ENCODE measurements at places on chromosomes 5 and 9.

- DNase-seq = no peak
Observed at GRCh38 chr9:137506274-137506673, 43.9 kb downstream of the PNPLA7 start.

DNA sequence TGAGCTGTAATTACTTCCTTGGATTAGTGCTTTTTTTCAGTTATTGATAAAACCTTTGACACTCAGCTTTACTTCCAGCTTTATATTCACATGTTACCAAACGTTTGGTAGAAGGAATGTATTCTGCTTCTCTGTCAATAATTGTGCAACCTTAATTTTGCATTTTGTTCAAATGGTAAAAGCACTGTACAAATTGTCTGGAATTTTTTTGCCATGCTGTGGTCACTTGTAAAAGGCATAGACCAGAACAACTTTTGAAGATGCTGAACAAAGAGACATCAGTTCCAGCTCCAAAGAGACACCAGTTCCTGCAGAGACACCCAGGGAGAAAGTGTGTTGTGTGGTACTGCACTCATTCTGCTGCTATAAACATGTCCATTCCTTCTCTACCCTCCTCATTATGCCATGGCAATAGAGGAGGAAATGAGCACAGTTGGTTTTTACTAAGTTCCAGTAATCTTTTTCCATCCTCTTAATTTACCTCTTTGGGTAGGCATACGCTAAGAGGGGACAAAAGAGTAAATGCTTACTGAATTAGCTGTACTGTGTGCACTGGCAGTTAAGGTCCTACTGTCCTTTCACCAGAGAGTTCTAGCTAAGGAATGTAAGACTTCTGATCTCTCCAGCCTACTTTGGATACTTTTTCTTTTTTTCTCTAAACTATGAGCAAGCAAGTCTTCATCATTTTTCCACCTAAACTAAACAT, 387.4 kb downstream of the FGF10 start:
- no peak for DNase-seq

GRCh38 chr5:61115968-61116367, 46.3 kb downstream of the SMIM15 start:
- no peak for DNase-seq

GRCh38 chr9:76999261-76999660, 20.2 kb upstream of the FOXB2 start:
- DNase-seq = no peak

DNA sequence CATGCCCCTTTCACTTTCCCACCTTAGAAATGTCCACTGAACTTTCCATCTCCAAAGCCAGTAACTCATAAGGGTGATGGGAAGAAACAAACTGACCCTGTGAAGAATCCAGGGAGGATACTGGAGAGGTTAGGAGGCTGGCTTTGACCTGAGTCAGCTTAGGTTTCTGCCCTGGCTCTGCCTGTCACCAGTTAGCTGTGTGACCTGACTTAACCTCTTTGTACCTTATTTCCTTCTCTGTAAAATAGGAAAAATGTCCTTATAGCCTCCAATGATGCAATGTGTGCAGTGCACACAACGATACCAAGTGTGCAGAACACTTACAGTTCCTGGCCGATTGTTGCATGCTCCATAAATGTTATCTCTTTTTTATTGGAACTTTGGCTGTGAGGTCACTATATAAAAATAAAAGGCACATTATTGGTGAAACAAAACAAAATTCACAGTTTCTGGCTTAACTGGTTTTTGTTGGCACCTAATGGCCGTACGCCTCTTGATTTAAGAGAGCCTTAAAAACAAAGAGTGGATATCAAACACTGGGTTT, 37.8 kb downstream of the GABRP start:
- DNase-seq = no peak

GRCh38 chr5:56845277-56845676, 29.9 kb downstream of the MAP3K1 start:
- DNase-seq = no peak

DNA sequence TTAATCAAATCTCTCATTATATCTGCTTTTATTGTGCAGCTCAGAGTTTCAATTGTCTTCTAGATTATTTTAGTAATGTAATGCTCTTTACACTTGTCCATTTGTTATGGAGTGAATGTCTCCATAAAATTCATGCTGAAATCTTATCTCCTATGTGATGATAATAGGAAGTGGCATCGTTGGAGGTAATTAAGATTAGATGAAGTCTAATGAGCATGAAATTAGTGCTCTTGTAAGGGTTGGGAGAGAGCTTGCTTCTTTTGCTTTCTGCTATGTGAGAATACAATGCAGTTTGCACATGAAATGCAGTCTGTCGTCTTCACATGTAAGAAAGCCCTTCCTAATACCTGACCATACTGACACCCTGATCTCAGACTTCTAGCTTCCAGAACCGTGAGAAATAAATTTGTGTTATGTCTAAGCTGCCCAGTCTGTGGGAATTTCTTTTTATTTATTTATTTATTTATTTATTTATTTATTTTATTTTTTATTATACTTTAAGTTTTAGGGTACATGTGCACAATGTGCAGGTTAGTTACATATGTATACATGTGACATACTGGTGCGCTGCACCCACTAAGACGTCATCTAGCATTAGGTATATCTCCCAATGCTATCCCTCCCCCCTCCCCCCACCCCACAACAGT, 1399.2 kb upstream of the CDH6 start:
- no peak for DNase-seq

DNA sequence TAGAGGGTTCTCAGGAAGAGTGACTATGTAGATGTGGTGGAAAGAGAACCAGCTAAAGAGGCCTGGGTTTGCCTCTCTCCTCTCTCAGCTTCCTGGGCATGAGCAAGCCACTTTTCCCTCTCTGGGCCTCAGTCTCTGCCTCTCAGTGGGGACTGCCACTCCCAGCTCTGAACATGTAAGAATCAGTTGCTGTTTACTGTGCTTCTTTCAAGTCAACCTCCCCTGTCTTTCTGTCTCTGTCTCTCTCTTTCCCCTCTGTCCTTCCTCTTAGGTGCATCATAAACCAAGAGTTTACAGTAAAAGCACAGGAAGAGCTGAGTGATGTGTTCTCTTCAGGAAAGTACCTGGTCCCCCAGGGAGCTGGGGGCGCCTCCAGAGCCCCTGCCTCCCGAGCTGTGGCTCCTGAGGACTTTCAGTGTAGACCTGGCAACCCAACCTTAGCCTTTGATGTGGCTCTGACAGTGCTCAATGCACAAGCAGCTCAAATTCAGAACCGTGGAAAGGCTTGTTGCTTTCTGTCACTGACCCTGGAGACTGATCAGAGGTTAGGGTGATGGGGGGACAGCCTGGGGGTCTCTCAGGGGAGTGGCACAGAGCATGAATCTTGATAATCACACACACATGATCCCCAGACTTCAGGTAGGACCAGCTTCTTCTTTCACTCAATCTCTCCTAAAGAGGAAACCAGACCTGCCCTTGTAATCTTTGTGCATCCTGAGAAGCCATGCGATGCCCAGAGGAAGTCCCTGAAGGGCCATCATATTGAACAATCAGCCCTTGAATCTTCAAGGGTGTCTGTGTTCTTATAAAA, 59.4 kb upstream of the TNFSF8 start:
- DNase-seq = no peak

- DNase-seq = peak; percentile 1
Observed at GRCh38 chr5:30849931-30850710, 343.4 kb upstream of the CDH6 start.

DNA sequence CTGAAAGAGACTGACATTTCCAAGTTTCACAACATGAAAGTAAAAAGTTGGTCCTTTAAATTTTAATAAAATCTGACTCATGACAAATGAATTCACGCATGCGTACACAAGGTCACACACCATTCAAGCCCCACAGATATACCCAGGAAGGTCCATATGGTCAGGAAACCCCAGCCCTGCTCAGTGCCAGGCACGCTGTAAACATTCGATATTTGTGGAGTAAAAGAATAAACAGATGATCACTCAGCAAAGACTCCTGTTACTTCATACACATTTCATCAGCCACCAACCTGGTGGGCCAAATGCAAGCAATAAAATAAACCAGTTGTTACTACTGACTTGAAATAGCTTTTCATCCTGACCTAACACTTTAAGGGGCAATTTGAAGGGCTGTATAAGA, 158.0 kb upstream of the RETREG1 start:
- DNase-seq = peak; percentile 22

GRCh38 chr5:94245608-94246007, 372.8 kb downstream of the KIAA0825 start:
- peak; percentile 3 for DNase-seq

DNA sequence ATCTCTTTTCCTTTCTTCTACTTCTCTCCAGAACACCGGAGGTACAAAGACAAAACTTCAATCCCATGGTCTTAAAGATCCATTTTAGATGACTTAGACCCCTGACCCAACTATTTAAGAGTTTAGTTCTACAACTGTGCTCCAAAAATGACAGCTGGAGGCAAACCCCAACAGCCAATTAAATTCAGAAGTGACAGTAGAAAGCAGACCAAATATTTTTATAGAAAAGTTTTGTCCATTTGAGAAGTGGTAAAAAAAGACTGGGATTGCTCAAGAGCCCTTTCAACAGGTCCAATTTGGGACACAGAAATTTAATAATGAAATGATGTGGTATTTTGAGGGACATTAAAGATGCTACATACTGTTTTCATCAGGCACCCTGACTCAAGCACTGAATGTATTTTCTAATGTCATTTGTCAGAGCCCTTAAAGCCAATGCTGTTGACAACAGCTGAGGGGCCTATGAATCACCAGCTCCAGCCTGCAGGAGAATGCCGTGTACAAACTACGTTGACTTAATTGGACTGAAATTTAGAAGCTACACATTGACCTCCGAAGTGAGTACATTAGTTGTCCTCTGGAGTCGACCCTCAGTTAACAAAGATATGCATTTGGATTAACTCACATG, 147.5 kb upstream of the PIK3R1 start:
- peak; percentile 81 for DNase-seq

DNA sequence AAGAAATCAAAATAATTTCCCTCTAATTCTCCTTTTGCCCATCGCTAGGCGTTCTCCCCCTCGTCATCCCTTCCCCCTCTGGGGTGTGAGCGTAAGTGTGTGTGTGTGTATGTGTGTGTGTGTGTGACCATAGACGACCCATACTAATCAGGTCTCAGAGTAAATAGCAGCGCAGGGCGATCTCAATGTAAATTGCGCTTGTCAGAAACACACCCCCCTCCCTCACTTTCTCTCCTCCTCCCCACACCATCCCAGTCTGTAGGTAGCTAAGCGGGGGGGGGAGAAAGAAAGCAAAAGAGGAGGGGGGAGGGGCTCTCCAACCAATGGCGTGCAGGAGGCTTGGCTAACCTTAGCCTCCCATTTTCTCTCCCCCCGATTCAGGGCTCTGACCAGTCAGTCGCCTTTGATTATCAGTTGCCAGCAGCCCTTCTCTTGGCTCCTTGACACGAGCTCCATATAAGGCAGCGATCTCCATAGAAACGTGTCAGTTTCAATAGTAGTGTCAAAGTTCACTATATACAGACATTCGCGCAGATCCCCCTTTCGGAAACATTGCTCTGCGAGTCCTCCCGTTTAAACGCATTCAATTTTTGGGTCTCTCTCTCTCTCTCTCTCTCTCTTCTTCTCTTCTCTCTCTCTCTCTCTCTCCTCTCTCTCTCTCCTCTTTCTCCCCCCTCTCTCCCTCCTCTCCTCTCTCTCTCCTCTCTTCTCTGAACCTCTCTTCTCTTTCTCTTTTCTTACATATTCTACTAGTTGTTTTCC, at the start of gene NR2F1:
NR2F1 (plus strand) TSS at position 546 of the 762 bp plus-strand sequence. CDS start 1,802 bp downstream, outside the sequence.
- peak; percentile 90 for DNase-seq

- no peak for DNase-seq
Observed at GRCh38 chr5:67520161-67520908, 323.7 kb upstream of the CD180 start.

GRCh38 chr9:95363051-95363841, 45.7 kb upstream of the FANCC start:
- peak; percentile 34 for DNase-seq

DNA sequence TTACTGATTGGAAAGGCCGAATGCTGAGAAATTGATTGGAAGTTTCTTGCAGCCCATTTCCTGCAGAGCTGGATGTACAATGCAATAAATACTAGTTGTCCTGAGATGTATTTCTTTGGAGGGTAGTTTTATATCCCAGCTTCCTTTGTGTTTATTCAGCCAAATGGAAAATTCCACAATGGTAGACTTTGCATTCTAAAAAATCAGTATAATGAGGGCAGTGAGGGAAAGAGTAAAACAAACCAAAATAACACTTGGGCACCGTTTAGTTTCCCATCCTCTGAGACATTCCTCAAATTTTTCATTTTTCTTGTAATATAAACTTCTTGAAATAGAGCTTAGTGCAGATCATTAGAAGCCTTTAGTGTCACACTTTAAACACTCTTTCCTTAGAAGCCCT, 379.4 kb downstream of the EBF1 start:
- DNase-seq = peak; percentile 66

DNA sequence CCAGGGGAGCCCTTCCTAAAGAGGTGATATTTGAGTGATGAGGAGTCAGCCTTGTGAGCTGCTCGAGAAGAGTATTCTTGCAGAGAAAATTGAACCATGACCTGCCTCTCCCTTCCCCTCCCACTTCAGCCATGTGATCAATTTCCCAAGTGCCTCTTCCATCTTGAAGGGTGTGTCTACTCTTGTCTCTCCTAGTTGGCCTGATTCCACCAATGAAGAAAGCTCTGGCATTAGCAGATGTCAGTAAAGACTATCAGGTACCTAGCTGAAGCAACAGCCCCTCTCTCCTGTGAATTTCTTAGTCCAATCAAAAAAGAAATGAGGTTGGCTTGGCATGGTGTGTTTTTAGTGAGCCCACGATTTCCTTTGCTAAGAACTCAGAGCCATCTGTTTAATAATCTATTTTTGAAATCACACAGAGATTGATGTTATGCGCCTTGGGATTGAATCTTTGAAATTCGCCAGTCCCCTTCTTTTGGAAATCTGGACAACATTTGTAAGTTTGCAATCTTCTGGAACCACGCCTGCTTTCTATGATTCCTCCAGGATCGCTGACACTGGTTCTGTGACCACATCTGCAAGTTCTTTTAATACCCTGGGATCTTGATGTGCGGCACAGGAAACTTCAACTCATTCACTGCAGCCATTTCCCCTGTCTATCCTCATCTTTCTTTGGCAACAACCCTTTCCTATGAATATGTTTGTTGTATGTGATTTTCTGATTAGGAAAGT, 404.6 kb downstream of the DMRT2 start:
- DNase-seq = no peak

- peak; percentile 16 for DNase-seq
Observed at GRCh38 chr9:35882996-35883395, 12.8 kb upstream of the OR13J1 start.

GRCh38 chr9:106110483-106110882, 416.1 kb downstream of the TMEM38B start:
- no peak for DNase-seq

- no peak for DNase-seq
Observed at GRCh38 chr5:54651482-54652076, 134.0 kb downstream of the SNX18 start.

DNA sequence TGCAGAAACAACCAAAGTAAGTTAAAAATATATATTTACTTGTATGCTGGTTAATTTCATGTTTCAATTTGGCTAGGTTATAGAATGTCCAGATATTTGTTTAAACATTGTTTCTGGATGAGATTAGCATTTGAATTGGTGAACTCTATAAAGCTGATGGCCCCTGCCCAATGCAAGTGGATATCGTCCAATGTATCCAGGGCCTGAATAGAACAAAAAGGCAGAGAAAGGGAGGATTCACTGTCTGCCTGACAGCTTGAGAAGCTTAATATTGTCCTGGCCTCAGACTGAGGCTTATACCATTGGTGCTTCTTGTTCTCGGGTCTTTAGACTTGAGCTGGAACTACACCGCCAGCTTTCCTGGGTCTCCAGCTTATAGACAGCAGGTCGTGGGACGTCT, 446.7 kb upstream of the ACTBL2 start:
- DNase-seq = no peak
